ENCODE measurements at places on chromosomes 1 and 21.

DNA sequence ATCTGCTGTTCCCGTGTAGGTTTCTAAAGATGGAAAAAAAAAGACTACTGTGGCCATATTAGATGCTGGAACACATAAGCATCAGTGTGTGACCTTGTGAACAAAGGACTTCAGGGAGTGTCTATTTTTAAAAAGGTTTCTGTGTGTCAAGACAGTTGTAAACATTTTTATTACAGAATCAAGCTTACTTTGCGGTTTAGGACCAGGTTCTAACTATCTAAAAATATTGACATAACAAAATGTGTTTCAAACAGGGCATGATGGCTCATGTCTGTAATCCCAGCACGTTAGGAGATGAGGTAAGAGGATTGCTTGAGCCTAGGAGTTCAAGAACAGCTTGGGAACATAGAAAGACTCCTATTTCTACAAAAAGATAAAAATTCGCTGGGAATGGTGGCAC is 7.1 kb upstream of the DDI2 start:
- DNase-seq, result no peak

GRCh38 chr1:48726557-48727215 is 50.0 kb downstream of the BEND5 start:
- no peak for DNase-seq

DNA sequence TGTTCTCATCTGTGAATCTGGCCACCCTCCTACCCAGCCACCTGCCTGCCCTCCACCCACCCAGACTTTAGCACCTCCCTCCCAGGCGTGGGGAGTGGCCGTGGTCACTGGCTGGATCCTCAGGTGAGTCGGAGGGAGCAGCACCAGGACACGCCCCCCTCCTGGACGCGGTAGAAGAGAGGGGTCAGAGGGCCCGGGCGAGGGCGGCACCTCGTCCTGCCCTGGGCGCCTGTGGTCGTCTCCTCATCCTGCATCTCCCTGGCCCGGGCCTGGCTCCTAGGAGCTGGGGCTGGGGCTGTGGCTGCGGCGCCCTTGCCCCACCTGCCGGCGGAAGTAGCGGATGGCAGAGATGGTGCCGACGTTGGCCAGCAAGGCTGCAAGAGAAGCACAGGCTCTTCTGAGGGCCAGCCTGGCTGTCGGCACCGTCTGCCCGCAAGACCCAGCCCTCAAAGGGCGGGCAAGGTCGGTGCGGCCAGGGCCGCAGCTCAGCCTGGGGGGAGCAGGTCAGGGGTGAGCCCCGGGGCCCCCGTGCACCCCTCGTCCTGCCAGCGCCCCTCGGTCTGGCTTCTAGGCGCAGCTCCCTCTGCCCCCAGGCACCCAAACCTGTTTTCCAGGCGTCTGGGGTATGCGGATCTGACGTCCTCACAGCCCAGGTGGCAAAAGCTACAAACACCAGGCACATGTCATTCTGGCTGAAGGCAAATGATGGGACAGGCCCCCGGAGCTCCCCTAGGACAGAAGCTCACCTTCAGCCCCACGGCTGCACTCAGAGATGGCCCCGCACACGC is 5.8 kb downstream of the PERM1 start:
- no peak for DNase-seq

- no peak for DNase-seq
These were observed 136.0 kb downstream of the LTN1 start for GRCh38 chr21:28856588-28857250.

- DNase-seq, result no peak
These were observed 163.4 kb downstream of the ADGRL4 start for GRCh38 chr1:78843111-78843510.

DNA sequence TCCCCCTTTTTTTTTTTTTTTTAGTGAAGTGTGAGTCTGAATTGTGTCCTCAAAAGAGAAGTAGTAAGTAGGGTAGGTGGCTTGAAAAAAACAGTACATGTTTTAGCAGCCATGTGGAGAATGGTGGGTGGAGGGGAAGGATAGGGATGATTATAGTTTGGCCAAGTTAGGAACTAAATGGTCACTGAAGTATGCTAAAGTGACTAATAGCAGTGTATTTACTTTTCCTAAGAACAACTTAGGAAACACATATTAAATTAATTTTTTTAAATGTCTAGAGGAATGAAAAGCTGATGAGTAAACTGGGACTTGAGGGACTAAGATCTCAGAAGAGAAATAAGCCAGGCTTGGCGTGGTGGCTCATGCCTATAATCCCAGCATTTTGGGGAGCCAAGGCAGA is 55.5 kb downstream of the PLA2G4A start:
- no peak for DNase-seq

GRCh38 chr21:38804789-38805327 is 871 bp upstream of the ETS2 start:
- DNase-seq, result no peak

GRCh38 chr21:33857846-33858666 is 57.5 kb downstream of the ATP5PO start:
- no peak for DNase-seq

DNA sequence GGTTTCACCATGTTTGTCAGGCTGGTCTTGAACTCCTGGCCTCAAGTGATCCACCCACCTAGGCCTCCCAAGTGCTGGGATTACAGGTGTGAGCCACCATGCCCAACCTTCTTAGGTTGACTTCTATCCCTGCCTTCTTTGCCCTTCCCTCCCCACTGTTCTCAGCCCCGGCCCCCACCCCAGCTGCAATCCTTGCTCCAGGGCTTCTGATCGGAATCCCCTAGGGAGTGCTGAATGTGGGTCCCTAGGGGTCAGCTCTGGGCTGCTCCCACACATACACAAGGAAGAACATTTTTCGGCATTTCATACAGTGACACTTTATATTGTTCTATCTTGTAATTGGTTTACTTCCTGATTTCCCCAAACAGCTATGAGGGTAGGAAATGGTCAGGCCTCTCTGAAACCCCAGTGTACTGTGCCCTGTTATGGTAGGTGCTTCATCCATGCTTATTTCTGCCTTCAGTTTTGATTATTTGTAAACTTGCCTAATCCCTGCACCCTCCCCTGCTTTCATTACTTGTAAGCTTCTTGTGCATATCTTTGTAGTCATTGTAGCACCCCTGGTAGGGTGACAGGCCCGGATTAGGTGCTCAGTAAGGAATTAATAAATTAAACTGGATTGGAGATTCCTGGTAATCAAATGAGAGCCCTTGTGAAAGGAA is 5.8 kb upstream of the SRP9 start:
- no peak for DNase-seq

- no peak for DNase-seq
These were observed 8.8 kb upstream of the RNPC3 start for GRCh38 chr1:103516693-103517092.

DNA sequence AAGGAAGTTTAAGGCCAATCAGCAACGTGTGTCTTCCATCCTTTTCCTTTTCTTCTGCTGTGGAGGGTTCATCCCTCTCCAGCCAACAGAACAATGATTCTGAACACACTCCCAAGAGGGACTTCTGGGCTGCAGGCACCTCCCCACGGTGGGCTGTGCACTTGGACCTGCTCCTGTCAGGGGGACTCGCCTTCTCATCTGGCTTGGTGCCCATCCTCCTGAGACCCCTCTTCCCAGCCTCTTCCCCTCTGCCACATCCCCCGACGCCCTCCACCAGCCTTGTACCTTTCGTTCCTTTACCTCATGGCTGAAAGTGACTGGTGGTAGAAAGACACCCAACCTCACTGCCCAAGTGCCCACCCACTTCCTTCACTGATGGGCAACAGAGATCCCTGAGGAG is 26.0 kb upstream of the SLAMF9 start:
- DNase-seq, result no peak

DNA sequence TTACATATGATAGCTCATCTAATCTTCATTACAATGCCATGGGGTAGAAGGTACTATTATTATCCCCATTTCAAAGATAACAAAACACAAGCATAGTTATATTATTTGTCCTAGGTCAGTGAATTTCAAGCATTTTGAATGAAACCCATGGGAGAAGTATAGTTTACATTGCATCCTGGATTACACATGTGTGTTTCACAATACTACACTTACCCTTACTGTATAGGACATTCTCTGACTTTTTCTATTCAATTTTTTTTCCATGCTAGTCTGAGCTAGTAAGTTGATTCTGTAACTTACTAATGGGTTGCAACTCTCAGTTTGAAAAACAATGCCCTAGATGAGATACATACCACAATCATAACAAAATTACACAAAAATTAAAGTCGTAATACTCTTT is 8.7 kb upstream of the GPX7 start:
- DNase-seq, result no peak

GRCh38 chr1:206128196-206128595 is 11.0 kb upstream of the AVPR1B start:
- DNase-seq, result no peak

DNA sequence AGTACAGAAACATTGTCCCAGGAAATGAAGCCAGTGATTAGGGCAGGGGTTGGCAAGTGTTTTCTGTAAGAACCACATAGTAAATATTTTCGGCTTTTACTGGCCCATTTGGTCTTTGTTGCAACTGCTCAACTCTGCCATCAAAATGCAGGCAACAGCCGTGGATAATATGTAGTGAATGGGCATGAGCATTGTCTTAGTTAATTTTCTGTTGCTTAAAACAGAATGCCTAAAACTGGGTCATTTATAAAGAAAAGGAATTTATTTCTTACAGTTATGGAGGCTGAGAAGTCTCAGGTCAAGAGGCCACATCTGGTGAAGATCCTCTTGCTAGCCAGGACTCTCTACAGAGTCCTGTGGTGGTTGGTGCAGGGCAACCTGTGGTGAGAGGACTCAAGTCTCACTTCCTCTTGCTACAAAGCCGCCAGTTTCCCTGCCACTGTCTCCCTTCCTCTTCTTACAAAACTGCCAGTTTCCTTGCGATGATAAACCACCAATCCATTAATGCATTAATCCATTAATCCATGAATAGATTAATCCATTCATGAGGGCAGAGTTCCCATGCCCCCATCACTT is 166.4 kb downstream of the PSMG1 start:
- no peak for DNase-seq

DNA sequence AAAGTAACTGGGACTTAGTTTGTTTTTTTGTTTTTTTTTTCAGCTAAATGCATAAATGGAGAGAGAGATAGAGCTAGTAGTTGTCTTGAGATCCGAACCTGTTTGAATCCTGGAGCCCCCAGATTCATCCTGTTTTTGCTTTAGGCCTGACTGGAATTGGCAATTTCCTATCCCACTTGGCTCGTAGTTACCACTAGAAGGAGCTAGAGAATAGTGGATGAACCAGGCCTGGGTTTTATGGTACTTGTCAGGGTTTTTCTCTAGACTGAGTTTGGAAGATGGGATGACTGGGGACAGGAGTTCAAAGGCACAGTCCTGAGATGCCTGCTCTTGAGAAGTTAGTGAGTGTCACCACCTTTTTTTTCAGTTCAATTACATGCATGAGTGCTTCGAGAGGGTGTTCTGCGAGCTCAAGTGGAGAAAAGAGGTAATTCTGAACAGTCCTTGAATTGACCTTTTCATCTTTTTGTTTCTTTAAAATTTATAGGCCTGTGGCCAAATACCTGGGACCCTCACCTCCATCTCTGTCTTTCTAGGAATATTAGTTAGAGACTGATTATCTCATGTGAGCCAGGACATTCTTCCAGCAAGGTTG is 23.4 kb downstream of the CELF3 start:
- DNase-seq, result no peak

- no peak for DNase-seq
These were observed 47.7 kb downstream of the PGM1 start for GRCh38 chr1:63640633-63641567.

GRCh38 chr1:9746211-9746610 is 77.6 kb downstream of the CLSTN1 start:
- DNase-seq, result no peak

GRCh38 chr1:99566290-99567021 is 79.5 kb upstream of the PALMD start:
- no peak for DNase-seq

DNA sequence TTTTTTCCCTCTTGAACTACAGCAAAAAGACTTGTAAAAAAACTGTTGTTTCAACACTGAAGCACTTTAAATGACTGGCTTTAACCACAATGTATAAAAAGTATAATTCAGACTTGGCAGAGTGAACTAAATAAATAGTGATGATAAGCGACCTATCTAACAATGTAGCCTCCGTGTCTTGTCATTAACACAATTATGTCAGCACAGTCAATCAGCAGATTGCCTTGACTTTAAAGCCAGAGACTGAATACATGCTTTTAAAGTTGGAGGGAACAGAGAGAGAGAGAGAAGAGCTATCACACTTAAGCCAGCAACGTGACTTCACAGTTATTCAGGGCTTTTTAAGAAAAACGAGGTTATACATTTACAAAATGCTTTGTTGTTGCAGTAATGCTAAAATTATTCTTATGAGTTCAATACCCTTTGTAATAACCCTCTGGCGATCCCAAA is 378.1 kb downstream of the LMO4 start:
- no peak for DNase-seq

- DNase-seq, result no peak
These were observed 49.3 kb downstream of the PTGFR start for GRCh38 chr1:78540048-78540447.

DNA sequence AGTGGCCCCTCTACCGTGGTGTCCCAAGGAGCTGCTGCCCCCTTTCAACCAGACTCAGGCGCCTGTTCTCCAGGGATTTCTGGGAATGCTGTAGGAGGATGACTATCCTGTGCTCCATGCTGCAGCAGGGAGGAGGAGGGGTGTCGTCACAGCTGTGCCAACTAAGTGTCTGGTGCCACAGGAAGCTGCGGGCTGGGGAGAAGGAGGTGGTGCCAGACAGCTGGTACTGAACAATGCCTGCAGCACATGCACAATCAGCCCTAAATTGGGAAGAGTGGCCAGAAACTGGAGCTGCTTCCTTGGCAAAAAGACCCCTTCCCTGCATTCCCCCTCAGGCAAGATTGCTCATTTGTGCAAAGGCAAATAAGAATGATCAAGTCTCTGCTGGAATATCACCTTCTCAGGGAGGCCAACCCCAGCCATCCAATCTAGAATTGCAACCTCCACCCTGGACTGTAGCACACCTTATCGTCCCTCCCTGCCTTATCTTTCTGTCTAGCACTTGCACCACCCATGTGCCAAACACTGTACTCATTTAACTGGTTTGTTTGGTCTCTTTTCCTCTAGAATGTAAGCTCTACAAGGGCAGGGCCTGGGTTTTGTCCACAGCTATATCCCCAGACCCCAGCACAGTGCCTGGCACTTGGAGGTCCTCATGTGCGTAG is 33.3 kb downstream of the LAMB3 start:
- DNase-seq, result no peak

- DNase-seq, result no peak
These were observed 3.8 kb downstream of the PHGDH start for GRCh38 chr1:119715542-119715941.

Data from activated CD8-positive, alpha-beta memory T cell treated with anti-CD3 and anti-CD28 coated beads for 48 hours (primary cell).